NCI-H69 (cell line): ENCODE measurements at places on chromosomes 4 and X.

GRCh38 chrX:31838617-31839016 lies 766.8 kb upstream of the FTHL17 start:
- DNase-seq = no peak

DNA sequence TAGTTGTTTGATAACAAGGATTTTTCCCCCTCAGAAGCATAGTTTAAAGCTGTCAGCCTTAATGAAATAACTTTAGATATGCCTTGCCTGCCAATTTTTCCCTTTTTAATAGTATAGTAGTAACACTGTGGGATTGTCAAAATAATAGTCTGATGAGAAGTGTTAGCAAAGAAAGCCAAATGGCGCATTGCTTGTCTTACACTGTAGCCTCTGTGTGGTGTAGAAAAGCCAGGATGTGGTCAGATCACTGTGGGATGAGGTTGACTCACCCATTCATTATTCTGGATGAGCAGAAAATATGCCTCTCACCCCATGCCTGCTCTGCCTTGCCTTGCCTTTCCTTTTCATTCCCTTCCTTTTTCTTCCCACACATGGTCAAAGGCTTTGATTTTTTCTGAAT lies 257.8 kb upstream of the NRK start:
- no peak for DNase-seq

DNA sequence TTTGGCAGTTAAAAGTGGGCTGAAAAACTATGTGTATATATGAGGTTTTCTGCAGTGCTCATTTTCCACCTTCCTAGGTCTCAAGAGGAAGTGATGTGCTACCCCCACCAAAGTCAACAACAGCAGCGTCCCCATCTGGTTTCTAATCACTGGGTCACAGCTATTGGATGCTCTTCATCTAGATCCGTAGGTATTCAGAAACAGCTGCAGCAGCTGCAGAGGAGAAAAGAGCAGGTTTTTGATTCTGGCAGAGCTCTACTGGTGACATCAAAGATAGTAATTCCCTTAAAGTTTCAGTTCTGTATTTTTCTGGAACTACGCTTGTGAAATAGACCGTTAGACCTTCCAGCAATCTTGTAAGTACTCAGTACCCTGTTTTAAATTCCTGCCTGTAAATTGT lies 5.8 kb upstream of the GUCY2F start:
- DNase-seq = peak; percentile 9

DNA sequence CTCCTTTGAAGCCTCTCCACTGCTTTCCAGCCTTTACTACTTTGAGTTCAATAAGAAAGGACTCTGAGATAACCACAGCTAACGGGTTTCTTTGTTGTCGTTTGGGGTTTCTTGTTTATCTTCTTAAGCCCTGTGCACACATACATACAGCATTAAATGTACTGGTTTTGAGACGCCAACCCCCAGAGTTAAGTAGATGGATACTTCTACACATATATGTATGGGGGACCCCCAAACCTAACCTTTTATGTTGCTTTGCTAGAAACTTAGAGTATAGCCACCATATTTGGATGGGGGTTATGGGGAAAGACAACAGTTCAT lies 697 bp downstream of the CEP135 start:
- no peak for DNase-seq

GRCh38 chrX:77814210-77814609 lies 28.2 kb upstream of the ATRX start:
- DNase-seq = no peak

DNA sequence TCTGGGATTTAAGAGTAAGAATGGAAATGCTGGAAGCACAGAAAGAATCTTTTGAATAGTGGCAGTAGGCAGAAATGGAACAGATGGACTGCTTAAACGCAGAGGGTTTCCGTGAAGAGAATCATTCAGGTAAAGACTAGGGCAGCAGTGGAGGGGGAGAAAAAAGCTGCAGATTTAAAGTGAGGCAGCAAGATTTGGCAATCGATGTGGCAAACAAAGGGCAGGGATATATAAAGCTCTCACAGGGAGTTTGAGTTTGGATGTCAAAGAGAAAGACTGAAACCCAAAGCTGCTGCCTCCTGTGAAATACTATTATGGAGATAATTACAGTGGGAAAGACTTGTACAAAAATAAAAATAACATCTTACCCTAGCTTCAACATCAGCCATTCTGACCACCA lies 384.0 kb downstream of the CENPC start:
- DNase-seq = peak; percentile 85

DNA sequence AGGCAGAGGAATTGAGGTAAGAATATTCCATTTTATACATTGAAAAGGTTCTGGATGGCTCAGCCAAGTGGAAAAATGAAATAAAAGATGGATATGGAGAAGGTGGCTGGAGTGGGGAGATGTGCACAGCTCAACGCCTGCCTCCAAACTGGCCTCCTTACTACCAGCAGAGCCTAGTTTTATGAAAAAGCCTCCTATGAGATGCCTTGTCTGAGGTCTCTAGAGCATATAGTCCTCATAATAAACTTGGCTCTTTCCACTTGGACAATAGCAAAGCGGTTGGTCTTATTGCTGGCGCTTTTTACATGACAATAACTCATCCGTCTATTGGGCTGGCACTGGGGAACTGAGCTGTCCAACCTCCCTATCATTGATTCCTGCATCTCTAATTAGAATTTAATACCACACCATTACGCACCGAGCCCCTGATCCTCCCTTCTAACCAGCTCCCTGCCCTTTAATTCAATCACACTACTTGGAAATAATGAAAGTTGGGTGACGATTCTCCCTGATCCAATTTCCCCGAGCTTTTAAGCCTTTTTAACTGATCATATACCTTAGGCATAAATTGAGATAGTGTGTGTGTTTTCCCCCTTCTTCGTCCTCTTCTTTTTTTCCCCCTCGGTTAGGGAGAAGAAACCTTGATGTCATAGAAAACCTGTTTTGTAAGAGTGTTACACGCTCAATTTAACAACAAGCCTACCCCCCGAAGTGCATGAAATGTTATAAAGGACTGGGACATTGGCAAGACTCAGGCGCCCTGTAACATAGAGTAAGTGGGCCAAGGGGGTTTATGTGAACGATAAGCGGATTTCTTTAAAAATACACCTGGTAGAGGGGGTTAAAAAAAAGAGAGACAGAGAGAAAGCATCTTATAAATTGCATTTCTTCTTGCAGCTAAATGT lies at the start of gene PHOX2B:
PHOX2B (minus strand) TSS at position 155 of the 905 bp plus-strand sequence; CDS start at position 40, 115 bp downstream.
- no peak for DNase-seq

DNA sequence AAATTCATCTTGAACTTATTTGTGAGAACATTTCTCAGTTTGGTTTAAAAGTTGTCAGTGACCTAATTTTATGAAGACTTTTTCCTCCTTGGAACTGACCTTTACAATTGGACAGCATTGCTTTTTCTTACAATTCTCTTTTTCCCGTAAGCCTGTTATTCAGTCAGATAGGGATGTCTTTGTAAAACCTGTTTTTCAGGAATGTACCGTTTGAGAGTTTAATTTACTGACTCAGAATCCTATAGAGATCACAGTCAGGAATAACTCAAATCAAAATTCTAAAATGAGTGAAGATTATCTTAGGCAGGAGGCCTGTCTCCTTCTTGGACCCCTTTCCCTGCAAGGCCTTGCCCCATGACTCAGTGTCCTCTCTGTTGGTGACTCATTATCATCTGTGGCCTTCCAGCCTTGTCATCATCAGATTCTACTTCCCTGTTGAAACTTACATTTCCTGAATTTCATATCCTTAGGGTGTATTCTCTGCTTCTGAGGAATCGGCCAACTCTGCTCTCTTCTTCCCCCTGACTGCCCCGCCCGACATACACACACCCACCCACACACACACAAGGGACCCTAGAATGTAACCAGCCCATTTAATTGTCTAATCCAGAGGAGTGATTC lies 99.8 kb downstream of the ARHGAP10 start:
- no peak for DNase-seq

DNA sequence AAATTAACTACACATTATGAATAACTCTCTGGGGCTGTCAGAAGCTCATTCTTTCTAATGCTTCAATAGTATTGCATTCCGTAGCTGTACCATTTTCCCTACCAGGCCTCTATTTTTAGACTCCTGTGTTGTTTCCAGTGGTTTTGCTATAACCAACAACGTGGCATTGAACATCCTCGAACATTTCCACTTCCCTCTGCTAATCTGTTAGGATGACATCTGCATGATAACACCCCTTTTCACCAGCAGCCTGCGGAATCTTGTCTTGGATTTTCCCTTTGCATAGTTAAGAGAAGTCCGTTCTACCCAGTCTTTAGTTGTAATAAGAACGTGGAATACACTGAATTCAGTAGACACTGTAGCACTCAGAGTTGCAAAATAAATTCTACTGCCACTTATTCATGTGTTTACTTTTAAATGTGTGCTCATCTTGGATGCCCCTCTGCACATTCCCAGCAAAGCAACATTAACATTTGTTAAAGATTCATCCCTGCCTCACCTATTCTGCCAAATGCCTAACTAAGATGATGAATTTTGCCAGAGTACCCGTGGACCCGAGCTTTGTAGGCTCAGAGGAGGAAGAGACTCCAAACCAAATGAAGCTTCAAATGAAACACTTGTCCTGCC lies 55.6 kb downstream of the SEL1L3 start:
- no peak for DNase-seq

GRCh38 chrX:27085346-27085745 lies 377.8 kb downstream of the PPP4R3C start:
- no peak for DNase-seq

GRCh38 chrX:118536687-118537461 lies 41.3 kb downstream of the DOCK11 start:
- DNase-seq = peak; percentile 13

DNA sequence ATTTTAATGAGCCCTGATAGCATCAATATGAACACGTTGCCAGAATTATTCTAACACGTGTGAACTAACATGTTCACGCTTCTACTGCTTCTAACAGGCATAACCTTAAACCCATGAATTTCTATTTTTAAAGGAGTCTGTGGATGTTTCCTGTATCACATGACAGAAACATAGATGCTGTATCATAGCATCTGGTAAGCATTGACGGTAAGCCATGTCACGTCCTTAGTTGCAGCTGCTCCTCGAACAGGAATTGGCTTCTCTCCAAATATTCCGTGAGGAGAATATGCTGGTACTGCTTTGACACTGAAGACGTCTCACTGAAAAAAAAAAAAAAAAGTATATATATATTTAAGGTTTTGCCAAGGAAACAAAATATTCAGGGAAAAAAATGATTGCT lies 105.1 kb upstream of the MXRA5 start:
- no peak for DNase-seq

- DNase-seq = no peak
Measured at GRCh38 chrX:48523682-48524081, 2.1 kb downstream of the EBP start.

DNA sequence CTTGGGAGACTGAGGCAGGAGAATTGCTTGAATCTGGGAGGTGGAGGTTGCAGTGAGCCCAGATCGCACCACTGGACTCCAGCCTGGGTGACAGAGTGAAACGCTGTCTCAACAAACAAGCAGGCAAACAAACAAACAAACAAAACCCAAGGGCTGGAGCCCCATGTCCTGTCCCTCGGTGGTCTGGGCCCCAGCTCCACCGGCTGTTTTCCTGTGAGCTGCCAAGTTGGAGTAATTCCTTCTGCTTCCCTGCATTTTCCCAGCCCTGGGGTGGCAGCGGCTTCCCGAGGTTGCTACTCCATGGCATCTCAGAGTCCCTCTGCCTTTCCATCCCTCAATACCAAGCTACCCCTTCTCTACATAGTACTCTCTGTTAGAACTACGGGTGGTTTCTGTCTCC lies 43.2 kb downstream of the RGS12 start:
- no peak for DNase-seq

DNA sequence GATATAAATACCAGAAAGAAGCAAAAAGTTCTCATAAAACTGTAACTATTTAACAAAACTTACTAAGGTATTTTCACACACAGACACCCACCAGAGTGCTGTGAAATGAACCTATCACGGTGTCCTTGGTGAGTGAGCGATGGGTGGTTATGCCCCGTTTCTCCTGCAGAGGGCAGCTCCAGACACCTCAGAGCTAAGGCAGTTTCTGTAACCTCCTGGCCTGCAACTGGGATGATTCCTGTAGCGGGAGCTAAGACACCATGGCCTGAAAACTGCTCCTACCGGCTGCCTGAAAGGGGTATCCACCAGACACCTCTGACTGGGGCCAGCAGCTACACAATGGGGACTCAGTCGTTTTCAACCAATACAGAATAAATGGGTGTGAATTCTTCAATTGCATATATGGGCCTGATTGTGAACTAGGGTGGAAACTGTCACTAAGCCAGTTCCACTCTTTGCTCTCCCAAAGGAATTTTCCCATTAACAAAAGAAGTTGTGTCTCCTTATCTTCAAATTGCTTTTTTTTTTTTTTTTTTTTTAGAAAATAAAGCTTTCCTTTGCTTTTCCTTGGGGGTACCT lies 2375.8 kb upstream of the TENM3 start:
- peak; percentile 86 for DNase-seq

GRCh38 chr4:20395160-20395773 lies 143.6 kb downstream of the SLIT2 start:
- peak; percentile 89 for DNase-seq

DNA sequence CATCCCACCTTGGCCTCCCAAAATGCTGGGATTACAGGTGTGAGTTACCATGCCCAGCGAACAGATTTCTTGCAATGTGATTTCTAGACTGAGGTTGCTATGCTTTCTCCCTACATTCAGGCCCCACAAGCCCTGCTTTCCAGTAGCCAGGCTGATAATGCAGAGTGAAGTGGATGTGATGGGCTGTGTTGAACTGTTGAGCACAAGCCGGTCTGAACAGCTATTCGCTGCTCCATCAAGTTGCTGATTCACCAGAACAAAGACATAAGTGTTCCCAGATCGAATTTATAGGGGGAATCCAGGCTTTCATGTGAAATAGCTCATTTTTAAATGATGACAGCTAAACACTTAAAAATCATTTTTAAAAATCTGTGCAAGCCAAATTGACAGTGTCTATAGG lies 8.0 kb downstream of the NIPAL1 start:
- no peak for DNase-seq

DNA sequence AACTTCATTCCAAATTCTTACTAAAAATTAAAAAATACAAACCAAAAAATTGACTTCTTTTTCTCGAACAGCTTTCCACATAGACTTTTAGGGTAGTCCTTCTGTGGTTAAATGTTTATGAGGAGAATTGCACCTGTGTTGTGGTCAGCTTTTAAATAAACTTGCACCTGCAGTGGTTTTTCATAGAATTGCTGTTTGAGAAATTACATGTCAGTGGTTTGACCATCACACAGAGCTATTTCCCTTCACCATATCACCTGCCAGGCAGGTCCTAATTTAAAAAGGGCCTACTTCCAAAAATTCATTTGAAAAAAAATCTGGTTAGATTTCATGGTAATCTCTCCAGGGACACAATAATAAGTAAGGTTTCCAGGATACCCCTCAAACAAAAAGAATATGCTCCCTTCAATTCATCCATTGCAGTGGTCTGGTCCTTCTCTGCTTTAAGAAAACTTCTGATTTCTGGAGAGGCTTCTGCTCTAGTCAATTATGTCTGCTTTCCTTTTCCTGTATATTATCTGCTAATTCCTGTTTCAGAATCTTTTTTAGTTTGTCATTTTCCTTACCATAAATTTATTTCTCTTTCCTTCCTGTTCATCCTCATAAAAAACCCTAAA lies 9.8 kb upstream of the UTP3 start:
- no peak for DNase-seq

GRCh38 chr4:8058031-8058479 lies 100.6 kb downstream of the ABLIM2 start:
- DNase-seq = no peak

GRCh38 chr4:87442889-87443288 lies 20.5 kb downstream of the NUDT9 start:
- DNase-seq = no peak
